ENCODE measurements at places on chromosomes 1 and 21.
A peak's percentile ranks its signal among the peaks of the same experiment; 100 is the strongest.

GRCh38 chr1:36231191-36231590 lies 6.9 kb downstream of the THRAP3 start:
- no peak for DNase-seq

GRCh38 chr1:213973129-213973528 lies 14.6 kb upstream of the PROX1 start:
- DNase-seq, result no peak

GRCh38 chr1:83588140-83588539 lies 410.8 kb downstream of the TTLL7 start:
- DNase-seq, result no peak

DNA sequence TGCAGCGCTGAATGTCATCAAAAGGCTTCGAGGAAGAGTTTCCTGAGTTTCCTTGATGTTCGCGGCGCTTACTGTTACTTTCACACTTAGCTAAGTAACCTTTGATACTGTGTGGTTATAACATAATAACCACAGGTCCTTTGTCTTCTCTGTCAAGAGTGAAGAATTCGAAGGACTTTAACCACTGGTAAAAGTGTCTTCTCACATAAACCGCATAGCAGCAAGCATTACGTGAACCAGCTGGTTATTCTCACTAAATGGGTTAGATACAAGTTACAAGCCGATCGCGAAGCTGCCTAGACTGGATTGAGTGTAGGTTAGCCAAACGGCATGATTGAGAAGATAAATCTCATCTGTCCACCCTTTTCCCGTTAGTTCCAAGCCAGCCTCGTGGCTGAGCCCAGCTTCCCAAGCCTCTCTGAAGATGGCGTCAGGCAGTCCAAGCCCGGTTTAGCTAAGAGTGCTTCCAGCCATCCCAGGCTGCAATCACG lies 18.3 kb upstream of the IFNGR2 start:
- DNase-seq, result no peak

GRCh38 chr1:59714966-59715365 lies 99.8 kb upstream of the HOOK1 start:
- DNase-seq, result no peak

GRCh38 chr21:38326899-38327298 lies 70.1 kb downstream of the KCNJ15 start:
- no peak for DNase-seq

- DNase-seq, result no peak
These were observed 13.3 kb downstream of the SCNN1D start for GRCh38 chr1:1293263-1294249.

DNA sequence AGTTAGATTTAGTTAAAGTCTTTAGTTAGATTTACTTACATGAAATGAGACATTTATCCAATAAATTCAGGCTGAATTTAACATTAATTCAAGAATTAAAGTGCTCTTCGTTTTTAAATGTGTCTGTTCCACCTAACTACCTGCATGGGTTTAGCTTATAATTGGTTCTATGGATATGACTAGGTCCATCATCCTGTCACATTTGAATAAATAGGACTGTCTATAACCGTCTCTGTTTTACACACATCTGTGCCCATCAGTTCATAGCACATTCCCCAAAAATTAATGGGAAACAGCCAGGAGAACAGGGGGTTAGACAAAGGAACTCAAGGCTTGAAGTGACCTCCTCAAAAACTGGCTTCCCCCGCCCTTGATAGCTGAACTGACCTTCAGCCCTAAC lies 219.6 kb downstream of the MRPL39 start:
- no peak for DNase-seq

DNA sequence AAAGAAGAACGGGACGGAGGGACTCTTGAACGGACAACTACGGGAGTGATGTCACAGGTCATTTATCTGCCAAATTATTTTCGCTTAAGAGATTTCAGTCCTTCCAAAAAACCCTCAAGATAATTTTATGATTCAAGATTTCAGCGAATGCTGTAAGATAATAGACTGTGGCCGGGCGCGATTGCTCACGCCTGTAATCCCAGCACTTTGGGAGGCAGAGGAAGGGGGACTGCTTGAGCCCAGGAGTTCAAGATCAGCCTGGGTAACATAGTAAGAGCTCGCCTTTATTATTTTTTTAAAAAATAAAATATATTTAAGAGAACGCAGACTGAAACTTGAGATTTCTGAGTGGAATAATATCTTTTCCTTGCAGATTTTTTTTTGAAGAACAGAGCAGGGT lies 609 bp downstream of the RWDD2B start:
- DNase-seq, result no peak

DNA sequence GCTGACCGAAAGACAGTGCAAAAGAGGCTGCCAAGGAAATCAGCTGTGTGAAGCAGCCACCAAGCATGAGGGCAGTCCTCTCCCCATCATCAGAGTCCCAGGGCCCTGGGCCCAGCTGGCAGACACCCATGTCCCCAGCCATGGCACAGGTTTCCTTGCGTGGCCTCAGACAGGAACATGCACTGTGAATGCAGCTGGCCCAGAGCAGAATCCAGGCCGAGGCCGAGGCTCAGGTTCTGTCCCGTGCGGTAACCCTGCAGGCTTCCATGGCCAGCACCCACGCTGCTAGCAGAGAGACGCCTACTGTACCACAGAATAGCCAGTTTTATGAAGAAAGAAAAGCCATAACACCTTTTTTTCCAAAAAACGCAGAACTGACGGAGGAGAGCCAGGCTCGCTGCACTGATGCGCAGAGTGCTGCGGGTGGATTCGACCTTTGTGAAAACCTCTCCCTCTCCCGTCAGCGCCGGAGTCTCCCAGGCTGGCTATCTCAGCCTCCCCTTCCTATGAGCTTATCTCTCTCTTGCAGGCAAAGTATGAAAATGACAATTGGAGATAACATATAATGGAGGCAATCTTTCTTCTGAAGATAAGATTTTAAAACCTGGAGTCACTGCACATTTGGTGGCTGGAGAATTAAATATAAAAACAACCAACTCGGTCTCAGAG lies 106.6 kb downstream of the NPHP4 start:
- no peak for DNase-seq

DNA sequence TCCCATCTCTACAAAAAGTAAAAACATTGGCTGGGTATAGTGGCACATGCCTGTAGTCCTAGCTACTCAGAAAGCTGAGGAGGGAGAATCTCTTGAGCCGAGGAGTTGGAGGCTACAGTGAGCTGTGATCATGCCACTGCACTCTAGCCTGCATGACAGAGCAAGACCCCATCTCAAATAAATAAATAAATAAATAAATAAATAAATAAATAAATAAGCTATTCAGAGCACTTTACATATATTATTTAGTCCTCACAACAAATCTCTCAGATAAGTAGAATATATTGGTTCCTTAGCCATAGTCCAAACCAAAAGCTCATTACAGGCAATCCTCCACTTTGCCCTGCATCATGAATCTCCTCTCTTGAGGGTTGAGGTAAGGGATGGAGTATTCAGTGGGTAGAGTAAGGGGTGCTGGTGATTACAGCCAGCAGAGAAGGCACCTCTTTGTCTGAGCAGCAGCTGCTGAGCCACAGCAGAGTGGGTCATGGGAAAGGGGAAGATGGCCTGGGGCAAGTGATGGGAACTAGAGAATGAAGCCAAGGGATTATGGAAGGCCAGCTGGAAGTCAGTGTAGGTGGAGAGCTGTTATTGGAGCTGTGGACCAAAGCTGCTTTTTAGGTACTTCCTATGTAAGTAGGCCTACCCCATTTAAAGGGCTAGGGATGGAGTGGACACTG lies 115.5 kb upstream of the ZNF644 start:
- no peak for DNase-seq

- DNase-seq, result peak; percentile 69
These were observed 576 bp downstream of the CCN1 start for GRCh38 chr1:85580872-85581801.

DNA sequence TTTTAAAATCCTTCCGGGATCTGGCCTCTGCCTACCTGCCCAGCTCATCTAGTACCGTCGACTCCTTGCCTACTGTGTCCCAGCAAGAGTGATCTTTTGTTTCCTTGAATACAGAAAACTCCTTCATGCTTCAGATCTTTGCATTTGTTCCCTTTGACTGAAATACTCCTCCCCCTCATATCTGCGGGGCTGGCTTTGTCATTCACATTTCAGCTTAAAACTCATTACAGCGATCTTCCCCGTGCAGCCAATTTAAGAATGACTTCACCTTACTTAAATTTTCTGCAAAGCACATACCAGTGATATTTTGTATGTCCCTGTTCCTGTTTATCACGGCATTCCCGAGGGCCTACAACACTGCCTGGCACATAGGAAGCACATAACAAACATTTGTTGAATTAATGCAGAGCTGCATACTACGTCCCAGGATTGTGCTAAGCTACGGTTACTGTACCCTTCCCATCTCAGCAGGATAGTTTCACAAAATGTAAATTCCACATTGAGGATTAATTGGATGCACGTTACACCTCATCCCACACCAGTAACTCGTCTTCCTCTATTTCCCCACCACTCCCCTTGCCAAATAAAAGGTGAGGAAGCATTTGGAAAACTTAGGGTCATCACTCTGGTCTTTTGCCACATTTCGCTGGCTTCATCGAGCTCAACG lies 837 bp upstream of the DESI2 start:
- DNase-seq, result no peak

- peak; percentile 93 for DNase-seq
These were observed 795 bp upstream of the POU2F1 start for GRCh38 chr1:167219646-167220536.

DNA sequence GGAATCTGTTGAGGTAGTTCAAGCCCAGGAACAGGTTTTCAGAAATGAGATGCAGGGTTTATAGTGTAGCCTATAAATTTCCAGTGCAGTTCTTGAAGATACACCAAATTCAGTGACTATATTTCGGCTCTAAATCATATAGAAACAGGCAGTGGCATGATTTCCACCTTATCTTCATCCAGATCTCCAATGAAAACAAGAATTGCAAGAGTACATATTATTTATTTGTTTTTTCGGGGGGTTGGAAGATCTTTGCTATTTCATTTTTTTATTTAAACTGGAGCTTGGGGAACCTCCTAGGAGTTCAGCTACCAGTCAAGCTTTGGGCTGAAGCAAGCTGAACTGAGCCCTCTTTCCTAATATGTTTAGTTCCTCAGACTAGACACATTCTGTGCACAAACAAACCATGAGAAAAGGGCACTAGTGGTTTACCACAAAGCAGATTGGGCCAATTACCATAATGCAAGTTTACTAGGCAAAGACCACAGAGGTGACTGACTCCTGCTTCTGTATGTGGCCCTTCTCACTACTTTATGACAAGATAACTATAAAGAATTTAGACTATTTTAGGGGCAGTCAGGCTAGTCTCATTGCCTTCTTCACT lies 68.5 kb downstream of the RGS2 start:
- no peak for DNase-seq

GRCh38 chr21:32386195-32386870 lies 6.5 kb downstream of the URB1 start:
- DNase-seq, result no peak

DNA sequence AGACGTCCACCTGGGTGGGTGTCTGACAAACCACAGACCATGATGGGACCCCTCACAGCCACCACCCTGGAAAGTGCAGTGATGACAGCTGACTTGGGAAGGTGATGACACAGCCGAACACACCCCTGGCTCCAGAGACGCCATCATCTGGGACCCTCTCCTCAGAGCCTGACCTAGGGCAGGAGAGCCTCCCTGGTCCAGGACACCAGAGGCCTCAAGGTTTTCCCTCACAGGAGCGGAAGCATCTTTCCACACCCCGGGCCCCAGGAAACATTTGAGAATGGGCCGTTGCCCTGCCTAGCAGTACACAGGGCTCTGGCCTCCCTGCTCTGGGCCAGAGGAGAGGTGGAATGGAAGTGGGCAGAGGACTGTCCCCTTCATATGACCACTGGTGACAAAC lies 79.7 kb downstream of the SYT2 start:
- DNase-seq, result peak; percentile 18

Measured in Caco-2 (cell line).